Stimulated activated CD4-positive, alpha-beta T cell treated with anti-CD3 and anti-CD28 coated beads, TNF-alpha, amount 100 ng/mL, for 4 hours (primary cell): ENCODE measurements at places on chromosomes 2 and 18.

- no peak for DNase-seq
Measured at GRCh38 chr2:64568836-64569235, 44.7 kb downstream of the AFTPH start.

- DNase-seq = no peak
Measured at GRCh38 chr18:62529597-62529996, 6.8 kb downstream of the ZCCHC2 start.

GRCh38 chr18:69109686-69110085 lies 291.0 kb upstream of the DOK6 start:
- no peak for DNase-seq

DNA sequence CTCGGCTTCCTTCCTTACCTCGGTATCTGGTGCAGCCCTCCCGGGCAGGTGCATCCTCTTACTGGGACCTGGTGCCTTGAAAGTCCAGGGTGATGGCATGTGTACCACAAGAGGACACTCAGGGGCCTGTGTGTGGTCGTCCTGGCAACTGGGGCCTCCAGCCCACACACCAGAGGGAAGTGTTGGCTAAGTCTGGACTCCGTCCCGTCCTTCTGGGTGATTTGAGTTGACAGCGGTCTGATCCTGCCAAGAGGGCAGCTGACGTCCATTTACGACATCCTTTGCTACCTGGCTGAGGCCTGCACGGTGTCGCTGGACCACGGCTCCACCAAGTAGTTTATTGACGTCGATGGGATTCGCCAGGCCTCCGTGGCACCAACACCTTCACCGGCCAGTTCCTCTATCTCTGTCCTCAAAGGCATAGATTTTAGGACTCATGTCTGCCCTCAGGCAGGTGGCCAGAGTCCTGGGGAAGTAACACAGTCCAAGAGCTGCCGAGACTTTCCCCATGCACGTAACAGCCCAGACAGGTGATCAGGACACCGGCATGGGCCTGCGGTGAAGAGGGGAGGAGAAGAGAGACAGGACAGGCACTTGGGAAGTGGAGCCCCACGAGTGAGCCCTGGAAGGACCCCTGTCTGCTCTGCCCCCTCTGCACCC lies 186.0 kb upstream of the HDAC4 start:
- no peak for DNase-seq

GRCh38 chr2:231708773-231709635 lies 679 bp downstream of the PTMA start:
- DNase-seq = peak; percentile 39

DNA sequence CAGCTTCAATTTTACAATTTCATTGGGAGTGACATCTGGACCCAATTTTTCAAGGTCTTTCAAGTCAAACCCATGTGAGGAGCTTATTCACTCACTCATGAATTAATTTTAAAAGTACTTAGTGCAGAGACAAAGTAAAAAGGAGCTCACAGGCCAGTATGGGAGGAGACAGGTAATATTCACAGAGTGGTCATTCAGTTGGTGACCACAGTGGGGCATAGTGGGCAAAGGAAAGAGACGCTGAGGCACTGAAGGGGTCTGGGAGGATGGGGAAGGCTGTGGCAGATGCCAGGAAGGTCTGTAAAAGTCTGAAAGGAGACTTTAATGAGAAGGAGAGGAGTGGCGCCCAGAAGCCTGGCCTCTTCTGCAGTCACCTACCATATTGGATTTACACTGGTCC lies 76.0 kb downstream of the CD8B2 start:
- no peak for DNase-seq

DNA sequence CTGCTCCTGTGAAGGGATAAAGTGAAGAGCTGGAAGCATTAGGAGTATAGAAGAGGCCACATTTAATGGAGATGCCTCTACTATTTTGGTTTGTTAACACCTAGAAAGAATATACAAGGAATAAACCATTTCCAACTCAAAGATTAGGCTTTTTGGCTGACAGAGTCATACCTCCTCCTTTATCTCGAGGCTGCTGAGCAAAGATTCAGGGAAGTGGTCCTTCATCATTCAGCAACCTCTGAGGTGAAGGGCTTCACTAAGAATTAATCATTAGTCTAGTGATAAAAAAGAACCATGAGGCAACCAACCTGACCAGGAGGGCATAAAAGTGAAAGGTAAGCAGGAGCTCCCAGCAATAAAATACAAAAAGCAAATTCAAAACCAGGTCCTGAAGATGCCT lies 25.8 kb downstream of the AAK1 start:
- DNase-seq = no peak

GRCh38 chr2:43455731-43456642 lies 139.9 kb downstream of the THADA start:
- no peak for DNase-seq

DNA sequence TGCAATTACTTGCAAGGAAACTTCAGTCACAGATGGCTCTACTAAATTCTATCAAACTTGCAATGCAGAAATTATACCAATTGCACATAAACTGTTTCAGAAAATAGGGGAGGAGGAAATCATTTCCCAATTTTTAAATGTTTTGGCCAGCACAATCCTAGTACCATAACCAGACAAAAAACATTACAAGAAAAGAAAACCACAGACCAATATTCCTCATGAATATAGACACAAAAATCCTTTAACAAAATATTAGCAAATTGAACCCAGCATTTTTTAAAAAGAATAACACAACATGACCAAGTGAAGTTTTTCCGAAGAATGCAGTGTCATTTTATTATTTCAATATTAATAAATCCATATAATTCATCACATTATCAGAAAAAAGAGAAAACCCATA lies 45.8 kb downstream of the INO80C start:
- DNase-seq = no peak

GRCh38 chr2:16650287-16651249 lies 15.1 kb downstream of the CYRIA start:
- DNase-seq = no peak

- no peak for DNase-seq
Measured at GRCh38 chr2:98085649-98086048, 1.3 kb upstream of the VWA3B start.

DNA sequence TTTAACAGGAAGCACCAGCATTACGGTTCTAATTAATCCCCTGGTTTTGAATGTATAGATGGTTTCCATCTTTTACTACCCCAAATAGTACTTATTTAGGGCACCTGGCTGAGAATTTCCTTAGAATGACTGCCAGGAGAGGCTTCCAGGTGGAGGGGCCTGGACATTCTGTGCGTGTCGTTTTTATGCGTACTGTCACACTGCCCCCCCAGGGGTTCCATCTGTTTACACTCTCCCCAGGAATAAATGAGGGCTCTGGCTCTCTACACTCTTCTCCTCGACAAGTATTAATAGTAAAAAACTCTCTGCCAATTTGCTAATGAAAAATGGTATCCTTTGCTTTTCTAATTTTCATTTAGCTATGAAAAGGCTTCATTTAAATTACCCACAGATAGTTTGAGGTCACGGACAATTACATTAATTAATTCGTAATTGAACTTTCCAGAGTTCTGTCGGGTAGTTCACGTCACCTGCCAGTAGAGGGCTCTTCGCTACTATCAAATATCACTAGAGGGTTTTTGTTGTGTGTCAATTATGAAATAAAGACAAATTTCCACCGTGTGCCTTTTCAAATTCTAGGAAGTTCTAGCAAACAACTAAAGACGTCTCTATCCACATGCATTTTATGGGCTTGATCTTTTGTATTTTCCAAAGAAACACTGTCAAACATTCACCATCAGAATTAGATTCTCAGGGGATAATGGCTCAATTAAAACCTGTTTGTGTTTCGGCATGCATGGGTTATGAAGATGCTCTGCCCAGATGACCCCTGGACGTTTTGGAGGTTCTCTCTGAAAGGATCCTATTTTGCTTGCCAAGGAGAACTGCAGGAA lies 88.8 kb upstream of the ASB18 start:
- DNase-seq = no peak

- DNase-seq = no peak
Measured at GRCh38 chr2:121202541-121203310, 82.3 kb downstream of the TFCP2L1 start.

DNA sequence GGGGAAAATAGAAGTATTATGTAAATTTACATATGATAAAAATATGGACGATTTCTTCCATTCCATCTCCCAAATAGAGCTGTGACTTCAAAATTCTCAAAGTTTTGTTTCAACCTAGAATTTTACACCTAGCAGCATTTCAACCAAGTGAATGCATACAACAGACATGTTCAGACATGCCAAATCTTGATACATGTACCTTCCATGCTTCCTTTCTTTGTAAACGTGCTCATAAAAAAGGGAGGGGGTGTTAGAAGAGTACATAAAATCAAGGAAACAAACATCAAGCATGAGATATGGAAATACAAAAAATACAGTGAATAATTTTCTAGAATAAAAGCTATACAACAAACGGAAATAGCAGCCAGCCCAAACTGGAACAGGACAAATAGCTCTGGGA lies 974.2 kb downstream of the ERBB4 start:
- DNase-seq = no peak
